Effector CD8-positive, alpha-beta T cell (primary cell): ENCODE measurements at places on chromosomes 2 and 18.

- DNase-seq, result no peak
Measured at GRCh38 chr2:220478305-220479058, 851.1 kb downstream of the SLC4A3 start.

DNA sequence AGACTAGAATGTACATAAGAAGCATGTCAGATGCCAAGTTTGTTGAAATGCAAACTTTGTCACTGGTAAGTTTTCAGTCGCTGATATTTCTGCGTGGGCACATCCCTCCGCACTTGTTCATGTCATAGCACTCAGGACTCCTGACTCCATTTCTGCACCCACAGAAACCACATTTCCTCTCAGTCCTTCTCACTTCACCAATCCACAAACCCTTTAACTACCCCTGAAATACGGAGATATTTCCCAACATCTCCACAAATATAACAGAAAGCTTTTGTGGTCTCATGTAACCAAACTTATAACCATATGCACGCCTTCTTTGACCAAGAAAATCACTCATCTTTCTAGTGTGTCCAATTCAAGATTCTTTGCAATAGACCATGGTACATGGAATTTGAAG is 276.9 kb upstream of the ERBB4 start:
- no peak for DNase-seq

- no peak for DNase-seq
Measured at GRCh38 chr2:16406496-16407289, 258.9 kb downstream of the CYRIA start.

- no peak for DNase-seq
Measured at GRCh38 chr2:38178556-38179419, 102.8 kb upstream of the CYP1B1 start.

- DNase-seq, result no peak
Measured at GRCh38 chr18:10604182-10604581, 78.4 kb downstream of the NAPG start.

GRCh38 chr18:24741321-24741720 is 280.9 kb downstream of the HRH4 start:
- no peak for DNase-seq

GRCh38 chr18:23143016-23143814 is 7.9 kb downstream of the CABLES1 start:
- DNase-seq, result no peak

GRCh38 chr2:88006912-88007439 is 9.4 kb downstream of the RNU2-63P start:
- DNase-seq, result no peak

GRCh38 chr2:112626604-112627059 is 19.1 kb upstream of the SLC20A1 start:
- DNase-seq, result peak; percentile 43

DNA sequence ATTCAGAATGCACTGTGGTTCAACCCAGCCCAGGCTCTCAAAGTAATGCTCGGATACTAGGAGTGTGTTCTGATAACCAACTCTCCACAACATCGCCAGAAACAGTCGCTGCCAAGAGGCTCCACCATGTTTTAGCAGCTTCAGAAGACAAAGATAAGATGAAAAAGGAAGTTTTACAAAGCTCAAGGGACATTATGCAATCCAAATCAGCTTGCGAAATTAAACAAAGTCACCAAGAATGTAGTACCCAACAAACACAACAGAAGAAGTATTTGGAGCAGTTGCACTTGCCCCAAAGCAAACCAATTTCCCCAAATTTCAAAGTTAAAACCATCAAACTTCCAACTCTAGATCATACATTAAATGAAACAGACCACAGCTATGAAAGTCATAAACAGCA is 360.9 kb downstream of the XIRP2 start:
- no peak for DNase-seq

DNA sequence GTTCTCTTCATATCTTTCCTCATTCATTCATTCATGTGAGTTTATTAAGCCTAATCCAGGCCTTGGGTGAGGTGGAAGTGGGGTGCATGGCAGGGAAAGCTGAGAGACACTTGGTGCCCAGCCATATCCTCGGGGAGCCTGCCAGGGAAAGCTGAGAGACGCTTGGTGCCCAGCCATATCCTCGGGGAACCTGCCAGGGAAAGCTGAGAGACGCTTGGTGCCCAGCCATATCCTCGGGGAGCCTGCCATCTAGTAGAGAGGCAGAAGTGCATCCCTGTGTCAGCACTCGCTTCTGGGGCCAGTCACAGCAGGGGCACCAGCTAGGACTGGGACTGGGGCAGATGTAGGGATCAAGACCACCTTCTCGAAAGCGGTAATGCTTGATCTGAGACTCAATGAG is 39.4 kb downstream of the DDX18 start:
- no peak for DNase-seq

- DNase-seq, result no peak
Measured at GRCh38 chr18:46289931-46290330, 185.7 kb downstream of the HAUS1 start.

- no peak for DNase-seq
Measured at GRCh38 chr18:7946734-7947377, 379.7 kb downstream of the PTPRM start.

DNA sequence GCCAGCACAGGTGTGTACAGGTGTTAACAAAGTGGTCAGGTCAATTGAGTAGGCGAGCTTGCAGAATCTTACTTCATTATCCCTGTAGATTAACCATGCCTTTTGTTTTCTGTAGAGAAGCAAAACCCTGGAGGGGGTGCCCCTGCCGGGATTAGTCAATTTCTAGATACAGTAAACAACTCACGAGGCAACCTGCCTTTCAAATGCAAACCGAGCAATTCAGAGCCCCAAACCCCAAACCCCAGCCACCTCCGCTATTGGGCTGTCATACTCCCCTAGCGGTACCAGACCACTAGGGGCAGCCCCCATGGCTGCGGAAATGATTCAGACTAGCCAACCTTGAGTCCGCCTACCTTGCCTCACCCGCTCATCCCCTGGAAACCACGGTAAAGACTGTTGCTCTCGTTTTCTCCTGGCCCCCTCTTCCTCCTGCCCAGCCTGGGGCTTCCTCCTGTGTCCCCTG is 61.4 kb upstream of the KIF5C start:
- DNase-seq, result no peak
